Uterus (tissue), 4 donors: ENCODE measurements at places on chromosomes 6 and 20. TPM values are rescaled to one million over a fixed set of nuclear protein-coding genes. Genes with fewer than 3 reads are reported as not detected.
A peak's percentile ranks its signal among the peaks of the same experiment; 100 is the strongest.

The CALHM5 gene
- 2.9 TPM for total RNA-seq

DNA sequence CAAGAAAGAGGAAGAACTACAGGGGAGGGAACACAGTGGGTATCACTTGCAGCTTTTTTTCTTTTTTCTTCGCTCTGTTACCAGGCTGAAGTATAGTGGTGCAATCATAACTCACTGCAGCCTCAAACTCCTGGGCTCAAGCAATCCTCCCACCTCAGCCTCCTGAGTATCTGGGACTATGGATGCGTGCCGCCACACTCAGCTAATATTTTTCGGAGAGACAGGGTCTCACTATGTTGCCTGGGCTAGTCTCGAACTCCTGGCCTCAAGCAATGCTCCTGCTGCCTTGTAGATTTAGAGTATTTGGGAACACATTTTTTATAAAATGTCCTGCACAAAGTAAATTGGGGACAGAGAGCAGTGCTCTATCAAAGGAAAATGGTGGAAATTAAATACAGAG is 28.3 kb downstream of the PARD6B start:
- no peaks in the 10 kb centered on the region for H3K36me3 ChIP-seq
- no peak for DNase-seq
- H3K4me3 ChIP-seq = no peak overlapping the region
- H3K4me1 ChIP-seq = no peaks in the 10 kb centered on the region
- no peak overlapping the region for H3K27ac ChIP-seq
- H3K27me3 ChIP-seq = no peaks in the 10 kb centered on the region

DNA sequence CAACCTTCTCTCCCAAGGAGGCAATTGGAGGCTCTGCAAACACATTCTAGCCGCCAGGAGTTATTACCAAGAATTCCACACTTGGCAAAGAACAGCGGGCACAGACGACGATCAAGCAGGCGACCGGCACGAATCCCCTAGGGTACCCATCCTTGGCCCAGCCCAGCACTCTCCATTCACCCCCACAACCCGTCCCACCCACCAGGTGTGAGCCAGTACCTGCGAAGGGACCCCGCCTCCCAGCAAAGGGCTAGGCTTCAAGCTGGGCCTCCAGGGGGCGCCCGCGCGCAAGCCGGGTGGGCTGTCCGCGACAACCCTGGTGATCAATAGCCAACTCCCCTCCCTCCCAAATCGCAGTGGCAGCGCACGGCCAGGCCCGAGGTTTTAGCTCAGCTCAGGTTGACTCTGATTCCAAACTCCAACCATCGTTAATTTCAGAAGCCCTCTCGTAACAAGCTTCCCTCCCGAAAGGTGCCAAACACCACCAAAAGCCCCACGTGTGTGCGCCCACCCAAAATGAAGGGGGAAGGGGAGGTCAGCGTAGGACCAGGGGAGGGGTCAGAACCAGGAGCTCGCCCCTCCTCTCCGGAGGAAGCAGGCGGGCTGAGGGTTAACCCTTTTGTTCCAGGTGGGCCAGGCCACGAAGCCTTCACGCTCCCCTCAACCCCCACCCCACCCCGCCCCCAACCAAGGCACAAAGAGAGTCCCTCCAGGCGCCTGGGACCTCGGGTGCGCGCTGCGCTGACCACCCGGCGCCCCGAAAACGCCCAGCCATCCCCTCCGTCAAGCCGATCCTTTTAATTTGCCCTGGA is 2.1 kb downstream of the SALL4 start:
- no peaks in the 10 kb centered on the region for H3K36me3 ChIP-seq
- peaks cover 8% of the 10 kb centered on the region for H3K27me3 ChIP-seq
- DNase-seq = peak; percentile 29
- H3K4me1 ChIP-seq = no peaks in the 10 kb centered on the region
- H3K4me3 ChIP-seq = no peak overlapping the region

DNA sequence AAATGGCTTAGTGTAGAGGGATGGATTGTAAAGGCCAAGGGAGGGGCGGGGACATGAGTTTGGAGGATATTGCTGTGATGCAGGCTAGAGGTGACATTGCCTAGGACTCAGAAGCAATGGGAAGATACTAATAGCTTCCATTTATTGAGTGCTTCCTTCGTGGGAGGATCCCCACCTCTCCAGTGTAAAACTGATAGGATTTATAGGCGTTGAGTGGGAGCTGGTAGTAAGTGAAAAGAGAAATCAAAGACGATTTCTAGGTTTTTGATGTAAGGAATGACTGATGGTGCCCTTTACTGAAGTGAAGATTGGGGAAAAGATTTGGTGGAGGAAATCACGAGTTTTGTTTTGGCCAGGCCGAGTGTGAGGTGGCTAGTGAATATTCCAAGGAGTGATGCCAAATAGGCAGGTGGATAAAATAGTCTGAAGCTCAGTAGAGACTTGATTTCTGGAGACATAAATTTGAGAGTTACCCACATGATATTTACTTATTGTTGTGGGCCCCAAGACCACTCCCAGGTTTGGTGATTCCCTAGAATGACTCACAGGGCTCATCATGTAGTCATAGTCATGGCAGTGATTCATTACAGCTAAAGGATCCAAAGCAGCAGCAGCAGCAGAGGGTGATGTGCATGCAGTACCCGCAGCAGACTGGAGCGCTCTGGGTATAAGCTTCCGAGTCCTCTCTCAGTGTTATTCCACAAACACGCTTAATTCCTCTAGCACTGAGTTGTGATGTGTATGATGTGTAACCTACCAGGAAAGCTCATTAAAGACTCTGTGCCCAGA is 10.2 kb downstream of the RPRD1B start:
- no peaks in the 10 kb centered on the region for H3K27me3 ChIP-seq
- no peaks in the 10 kb centered on the region for H3K36me3 ChIP-seq
- H3K27ac ChIP-seq = no peak overlapping the region
- no peak for DNase-seq
- no peak overlapping the region for H3K4me3 ChIP-seq

DNA sequence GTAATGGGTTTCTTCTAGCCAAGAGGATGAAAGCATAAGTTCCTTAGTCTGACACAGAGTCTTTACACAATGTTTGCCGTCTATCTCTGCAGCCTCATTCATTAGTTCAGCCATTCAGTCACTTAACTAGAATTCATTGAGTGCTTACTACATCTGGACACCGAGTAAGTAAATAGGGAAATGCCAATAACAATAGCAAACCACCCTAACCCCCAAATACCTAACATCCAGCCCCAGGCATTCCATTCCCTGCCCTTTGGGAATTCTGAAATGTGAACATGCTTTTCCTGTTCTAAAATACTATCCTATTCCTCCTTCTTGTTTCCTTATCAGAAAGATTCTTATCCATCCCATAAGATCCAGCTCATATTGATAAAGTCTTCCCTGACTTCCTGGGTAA is 277.6 kb upstream of the RNF217 start:
- H3K27me3 ChIP-seq = no peaks in the 10 kb centered on the region
- no peak for DNase-seq
- no peak overlapping the region for H3K4me3 ChIP-seq
- no peaks in the 10 kb centered on the region for H3K4me1 ChIP-seq
- H3K27ac ChIP-seq = no peak overlapping the region

The SCRT2 gene
- total RNA-seq = not detected

GRCh38 chr6:113187661-113188060 is 669.5 kb upstream of the MARCKS start:
- H3K27me3 ChIP-seq = no peaks in the 10 kb centered on the region
- H3K27ac ChIP-seq = no peak overlapping the region
- no peak for DNase-seq
- H3K4me1 ChIP-seq = no peaks in the 10 kb centered on the region
- H3K36me3 ChIP-seq = no peaks in the 10 kb centered on the region
